ENCODE measurements at places on chromosomes 13 and 19.

DNA sequence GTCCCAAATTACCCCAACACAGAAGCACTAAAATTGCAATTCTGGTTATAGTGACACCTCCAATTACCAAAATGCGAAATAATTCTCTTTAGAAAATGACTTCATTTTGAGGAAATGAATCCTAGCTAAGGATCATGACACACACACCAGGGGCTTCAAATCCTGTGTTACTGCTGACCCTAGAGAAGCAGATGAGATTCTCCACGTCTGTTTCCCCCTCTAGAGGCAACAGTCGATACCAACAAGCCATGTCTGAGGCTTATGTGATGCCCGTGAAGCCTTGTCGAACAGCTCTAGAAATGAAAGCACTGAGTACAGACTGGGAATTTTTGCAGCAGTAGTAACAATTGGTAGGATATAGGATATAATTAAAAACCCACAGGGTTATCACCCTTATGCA lies 153.6 kb upstream of the TMTC4 start:
- no peak for DNase-seq

- no peak for DNase-seq
Measured at GRCh38 chr19:52230685-52231084, 38.7 kb upstream of the ZNF766 start.

- no peak for DNase-seq
Measured at GRCh38 chr13:112450904-112451240, 74.7 kb downstream of the SPACA7 start.

DNA sequence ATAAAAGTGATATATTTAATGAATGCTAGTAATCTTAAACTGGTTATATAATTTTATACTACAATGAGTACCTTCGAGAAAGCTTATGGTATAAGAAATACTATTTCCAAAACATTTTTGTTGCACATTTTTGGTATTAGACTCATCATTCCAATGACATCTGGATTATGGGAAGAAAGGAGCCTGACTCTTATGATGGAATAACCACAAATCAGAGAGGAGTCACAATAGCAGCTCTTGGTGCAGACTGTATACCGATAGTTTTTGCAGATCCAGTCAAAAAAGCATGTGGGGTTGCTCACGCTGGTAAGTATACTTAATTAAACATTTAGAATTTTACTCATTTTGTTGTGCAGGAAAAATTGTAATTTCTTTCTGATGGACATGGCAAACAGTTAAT lies 3.9 kb downstream of the LACC1 start:
- no peak for DNase-seq

DNA sequence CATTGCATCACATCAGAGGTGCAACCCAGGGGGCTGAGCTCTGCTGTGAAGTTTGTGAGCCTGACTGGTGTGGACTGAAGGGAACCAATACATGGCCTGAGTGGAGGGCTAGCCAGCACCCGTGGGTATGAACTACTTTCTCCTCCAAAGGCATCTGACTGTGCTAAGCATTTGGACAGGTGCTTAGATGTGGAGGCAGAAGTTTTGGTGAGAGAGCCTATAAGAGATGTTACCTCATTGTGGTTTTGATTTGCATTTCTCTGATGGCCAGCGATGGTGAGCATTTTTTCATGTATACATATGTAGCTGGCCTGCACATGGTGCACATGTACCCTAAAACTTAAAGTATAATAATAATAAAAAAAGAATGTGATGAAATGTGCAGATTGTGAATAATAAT lies 46.9 kb downstream of the TEX29 start:
- DNase-seq, result no peak

DNA sequence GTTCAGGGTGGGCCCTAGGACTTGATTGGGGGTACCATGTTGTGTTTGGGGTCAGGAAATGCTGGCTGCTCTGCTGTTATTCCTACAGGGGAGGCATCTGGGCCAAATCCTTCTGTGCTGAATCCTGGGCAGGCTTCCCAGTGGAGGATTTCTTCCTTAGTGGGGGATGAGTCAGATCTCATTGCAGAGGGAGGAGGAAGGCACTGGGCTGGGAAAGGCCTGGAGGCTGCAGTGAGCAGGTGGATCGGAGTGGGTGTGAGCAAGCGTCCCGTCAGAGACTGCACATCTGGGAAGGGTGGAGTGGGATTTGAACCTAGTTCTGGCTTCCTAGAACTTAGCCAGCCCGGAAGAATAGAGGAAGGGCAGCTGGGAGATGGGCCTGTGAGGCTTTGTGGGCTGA lies 11.5 kb downstream of the CCDC124 start:
- DNase-seq, result no peak

DNA sequence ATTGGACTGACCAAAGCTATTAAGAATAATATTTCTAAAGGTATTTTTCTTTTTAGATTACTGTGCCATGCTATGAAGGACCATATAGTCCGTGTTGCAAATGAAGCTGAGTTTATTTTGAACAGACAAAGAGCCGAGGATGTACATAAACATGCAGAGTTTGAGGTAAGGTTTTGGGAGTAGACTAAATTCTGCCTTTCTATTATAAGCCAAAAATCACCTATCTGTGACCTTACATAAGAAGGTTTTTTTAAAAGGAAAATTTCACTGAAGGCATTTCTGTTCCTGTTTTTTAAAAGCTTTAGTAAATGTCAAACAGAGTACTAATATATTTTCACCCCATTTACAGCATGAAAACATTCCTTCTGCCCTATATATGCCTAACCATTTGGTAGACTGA lies 127.4 kb downstream of the MAB21L1 start:
- DNase-seq, result no peak

- no peak for DNase-seq
Measured at GRCh38 chr13:44484562-44485138, 91.5 kb downstream of the TSC22D1 start.

- DNase-seq, result no peak
Measured at GRCh38 chr19:15249972-15250639, 17.9 kb upstream of the EPHX3 start.

- DNase-seq, result peak; percentile 73
Measured at GRCh38 chr19:13172346-13173138, 22.3 kb downstream of the IER2 start.

- no peak for DNase-seq
Measured at GRCh38 chr13:42786715-42787114, 5.3 kb downstream of the FAM216B start.

- no peak for DNase-seq
Measured at GRCh38 chr19:41575998-41576397, at the start of gene CEACAM21. Gene CEACAM21, plus strand, starts transcription at chr19:41576166. Its CDS starts 109 bp downstream, at chr19:41576275.

GRCh38 chr13:31955741-31956140 lies 75.8 kb upstream of the FRY start:
- DNase-seq, result no peak

GRCh38 chr13:31963631-31964030 lies 67.9 kb upstream of the FRY start:
- DNase-seq, result no peak

DNA sequence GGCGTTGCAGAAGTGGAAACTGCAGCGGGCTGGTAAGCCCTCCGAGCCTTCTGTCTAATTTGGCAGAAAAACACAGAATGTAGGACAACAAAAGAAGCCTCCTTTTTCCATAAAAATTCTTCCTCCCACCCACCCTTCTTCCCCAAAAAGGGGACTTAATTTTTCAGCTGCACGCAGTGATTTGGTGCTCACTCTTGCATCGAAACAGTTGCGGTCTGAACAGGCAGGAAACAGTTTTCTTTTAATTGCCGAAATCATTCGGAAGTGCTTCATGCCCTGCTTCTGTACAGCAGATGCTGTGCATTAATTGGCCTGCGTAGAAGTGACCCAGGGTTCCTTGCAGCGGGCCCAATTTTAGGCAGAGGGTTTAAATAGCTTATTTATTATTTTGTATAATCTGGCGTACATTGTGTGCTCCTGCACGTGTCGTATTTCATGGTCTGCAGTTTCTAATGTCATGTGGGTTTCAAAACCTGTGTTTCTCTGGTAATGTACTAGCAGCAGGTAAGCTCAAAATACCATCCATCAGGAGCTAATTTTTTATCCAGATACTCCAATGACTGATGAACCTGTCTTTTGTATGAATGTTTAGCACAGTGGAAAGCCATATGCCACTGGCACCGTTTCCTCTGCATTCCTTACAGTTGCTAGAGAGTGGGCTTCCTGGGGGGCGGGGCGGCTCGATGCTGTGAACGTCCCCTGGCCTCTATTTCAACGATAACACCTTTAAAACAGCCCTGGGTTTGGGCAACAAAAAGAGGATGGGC lies 66.6 kb downstream of the GGACT start:
- no peak for DNase-seq

GRCh38 chr13:91355099-91355825 lies 7.8 kb downstream of the MIR17HG start:
- no peak for DNase-seq

DNA sequence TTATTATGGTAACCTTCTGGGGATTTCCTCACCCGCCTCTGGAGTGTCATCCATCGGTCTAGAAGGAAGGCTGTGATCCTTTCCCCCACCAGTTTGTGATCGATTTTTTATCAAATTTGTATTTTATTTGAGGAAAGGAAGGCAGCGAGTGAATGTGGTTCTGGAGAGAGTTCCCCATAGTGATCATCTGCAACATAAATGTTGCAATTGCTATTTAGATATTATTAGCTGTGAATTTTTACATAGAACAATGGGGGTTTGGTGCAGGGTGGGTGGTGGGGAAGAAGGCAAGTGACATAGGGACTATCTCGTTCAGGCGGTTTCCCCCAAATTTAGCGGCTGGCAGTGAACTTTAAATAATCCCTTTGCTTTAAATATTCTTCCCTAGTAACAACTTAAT lies 1.2 kb downstream of the CDK8 start:
- no peak for DNase-seq

GRCh38 chr19:18470787-18471186 lies 32.9 kb upstream of the ISYNA1 start:
- DNase-seq, result no peak

DNA sequence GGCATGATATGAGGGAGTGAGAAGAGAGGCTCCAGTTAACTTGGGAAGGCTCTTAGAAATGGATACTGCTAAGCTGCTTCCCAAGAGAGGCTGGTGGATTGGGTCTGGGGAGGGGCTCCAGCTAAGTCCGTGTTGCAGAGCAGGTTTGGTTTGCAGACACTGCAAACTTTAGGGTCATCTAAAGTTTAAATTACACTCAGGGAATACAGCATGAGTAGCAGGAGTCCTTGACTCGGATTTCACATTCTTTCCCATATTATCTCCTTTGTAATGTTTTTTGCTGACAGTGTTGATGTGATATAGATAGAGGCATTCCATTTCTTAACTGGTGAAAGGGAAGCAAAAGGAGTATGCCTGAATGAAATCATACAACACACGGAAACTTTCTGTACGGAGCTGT lies 31.9 kb downstream of the SGCG start:
- DNase-seq, result no peak

DNA sequence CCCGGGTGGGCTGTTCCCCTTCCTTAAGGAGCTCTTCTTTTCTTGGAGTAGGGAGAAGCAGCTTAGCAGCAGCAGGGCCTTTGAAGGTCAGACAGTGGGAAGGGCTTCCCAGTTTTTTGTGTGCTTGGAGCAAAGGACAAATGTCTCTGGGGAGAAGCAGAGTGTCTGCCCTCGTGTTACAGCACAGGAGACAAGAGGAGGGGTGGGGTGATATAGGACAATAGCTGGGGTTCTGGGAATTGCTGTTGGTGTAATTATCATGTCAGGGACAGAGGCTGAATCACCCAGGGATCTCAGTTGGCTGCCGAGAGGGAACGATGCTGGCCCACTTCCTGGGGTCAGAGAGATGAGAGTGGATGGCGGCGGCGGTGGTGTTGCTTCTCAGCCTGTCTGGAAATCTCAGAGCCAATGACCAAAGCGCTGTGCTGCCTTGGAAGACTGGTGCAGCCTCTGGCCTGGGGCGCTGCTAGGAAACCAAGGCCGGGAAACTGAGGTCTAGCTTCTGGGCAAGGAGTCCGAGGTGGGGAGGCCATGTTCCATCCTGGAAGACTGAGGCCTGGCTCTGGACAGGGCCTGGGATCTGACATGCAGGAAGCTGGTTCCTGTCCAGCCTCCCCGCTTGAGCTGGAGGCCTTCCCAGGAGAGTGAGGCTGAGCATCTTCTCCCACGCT lies 1.2 kb downstream of the INAFM1 start:
- no peak for DNase-seq

GRCh38 chr19:22026687-22027086 lies 15.9 kb upstream of the ZNF208 start:
- no peak for DNase-seq

GRCh38 chr19:11281356-11282049 lies 14.5 kb upstream of the TSPAN16 start:
- DNase-seq, result no peak

GRCh38 chr19:41297628-41298347 lies 12.2 kb upstream of the CCDC97 start:
- DNase-seq, result no peak

DNA sequence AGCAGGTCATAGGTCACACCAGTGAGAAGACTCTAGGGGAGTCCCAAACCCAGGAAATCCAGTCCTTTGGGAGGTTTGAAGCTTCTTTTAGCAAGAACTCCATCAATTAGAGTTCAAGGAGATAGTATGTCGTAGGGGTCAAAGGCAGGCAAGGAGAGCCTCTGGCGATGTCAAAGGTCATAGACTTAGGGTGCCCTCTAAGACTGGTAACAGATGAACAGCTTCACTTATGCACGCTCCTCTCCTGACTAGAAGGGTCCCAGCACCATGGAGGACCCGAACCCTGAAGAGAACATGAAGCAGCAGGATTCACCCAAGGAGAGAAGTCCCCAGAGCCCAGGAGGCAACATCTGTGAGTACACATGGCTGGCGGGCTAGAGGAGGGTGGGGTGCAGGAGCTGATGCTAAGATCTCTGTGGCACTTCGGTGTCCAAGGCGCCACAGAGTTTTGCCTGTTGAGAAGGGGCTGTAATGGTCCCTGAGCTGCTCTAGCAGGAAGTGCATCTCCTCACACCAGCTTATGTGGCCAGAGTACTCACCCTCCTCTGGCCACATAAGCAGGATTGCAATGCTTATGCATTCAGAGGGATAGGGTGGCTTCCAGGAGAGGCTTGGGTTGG lies 557 bp downstream of the ZNF576 start:
- no peak for DNase-seq

GRCh38 chr13:59680429-59681024 lies 483.2 kb downstream of the DIAPH3 start:
- DNase-seq, result no peak

- DNase-seq, result no peak
Measured at GRCh38 chr13:47114030-47114429, 217.2 kb upstream of the HTR2A start.

DNA sequence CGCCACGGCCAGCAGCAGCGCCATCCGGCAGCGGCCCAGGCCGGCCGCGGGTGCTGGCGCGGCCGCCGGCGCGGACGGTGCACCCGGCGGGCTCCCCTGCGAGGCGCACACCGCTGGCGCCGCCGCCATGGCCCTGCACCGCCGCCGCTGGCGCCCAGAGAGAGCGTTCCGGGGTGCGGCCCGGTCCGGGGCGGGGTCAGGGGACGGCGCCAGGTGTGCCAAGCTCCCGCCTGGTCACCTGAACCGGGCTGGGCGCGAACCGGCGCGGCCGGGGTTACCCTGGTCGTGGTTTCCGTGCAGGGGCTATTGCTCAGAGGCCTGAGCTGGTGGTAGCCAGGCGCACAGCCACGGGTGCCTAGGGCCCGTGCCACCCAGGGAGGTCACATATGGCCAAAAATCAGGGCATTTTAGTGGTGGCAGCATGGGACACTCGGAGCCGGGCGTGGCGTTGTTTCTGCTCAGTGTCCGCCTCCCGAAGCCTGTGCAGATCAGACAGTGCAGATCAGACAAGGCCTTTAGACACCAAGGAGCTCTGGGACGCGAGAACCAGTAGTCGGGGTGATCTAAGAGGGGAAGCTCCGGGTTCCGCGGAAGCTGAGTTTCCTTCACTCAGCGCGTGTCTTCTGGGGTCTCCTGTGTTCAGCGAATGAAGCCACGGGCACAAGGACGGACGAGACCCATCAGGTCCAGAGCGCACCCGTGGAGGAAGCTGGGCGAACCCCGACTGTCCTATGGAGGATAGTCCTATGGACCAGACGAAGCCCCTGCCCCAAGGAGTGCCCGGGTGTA lies at the start of gene TMEM238:
Gene TMEM238 (minus strand): TSS at position 162 of the 789 bp plus-strand sequence. CDS start 33 bp downstream, at position 129.
- no peak for DNase-seq
